Osteoblast (primary cell): ENCODE measurements at places on chromosomes 1 and 21. TPM values are rescaled to one million over a fixed set of nuclear protein-coding genes. Genes with fewer than 3 reads are reported as not detected.

DNA sequence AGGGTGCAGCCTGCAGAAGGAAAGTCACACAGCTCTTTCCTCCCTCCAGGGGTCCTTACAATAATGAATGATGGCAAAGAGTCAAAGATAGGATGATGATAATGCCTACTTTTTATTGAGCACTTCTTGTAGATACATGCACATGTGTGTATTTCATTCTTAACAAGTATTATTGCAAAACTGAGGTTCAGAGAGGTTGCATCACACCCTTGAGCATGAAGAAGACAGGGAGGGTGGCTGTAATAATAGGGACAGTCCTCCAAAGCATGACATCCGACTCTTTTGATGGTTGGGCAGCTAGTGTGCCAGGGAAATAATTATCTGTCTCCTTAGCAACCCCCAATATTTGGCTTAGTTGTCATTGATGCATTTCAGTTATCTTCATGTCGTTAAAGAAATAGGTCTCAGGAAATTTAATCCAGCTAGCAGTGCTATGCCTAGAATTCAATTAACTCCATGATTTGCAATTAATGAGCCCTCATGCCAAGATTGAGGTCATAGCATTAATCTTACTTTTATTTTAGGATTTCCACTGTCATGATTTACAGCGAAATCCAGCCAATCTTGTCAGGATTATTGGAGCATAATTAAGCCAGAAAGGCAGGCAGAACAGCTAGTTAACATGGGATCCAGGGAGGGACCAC lies 35.0 kb downstream of the DNAJC6 start:
- no peak overlapping the region for H3K27ac ChIP-seq
- H3K4me1 ChIP-seq: peaks cover 5% of the 10 kb centered on the region
- no peaks in the 10 kb centered on the region for H3K27me3 ChIP-seq
- no peak overlapping the region for H3K4me3 ChIP-seq

LDLRAD2 gene
- not detected in 2 replicates for total RNA-seq

- H3K4me3 ChIP-seq: no peak overlapping the region
- no peaks in the 10 kb centered on the region for H3K27me3 ChIP-seq
- no peaks in the 10 kb centered on the region for H3K4me1 ChIP-seq
Measured at GRCh38 chr21:42568866-42569731, 55.4 kb downstream of the SLC37A1 start.

PAQR6 gene
- total RNA-seq: 0.36 and 0.59 TPM in 2 replicates

GRCh38 chr1:51093581-51093980 lies 8.4 kb upstream of the C1orf185 start:
- no peak for DNase-seq
- H3K27me3 ChIP-seq: peaks cover 14% of the 10 kb centered on the region
- H3K4me3 ChIP-seq: no peak overlapping the region
- H3K4me1 ChIP-seq: no peaks in the 10 kb centered on the region
- H3K27ac ChIP-seq: no peak overlapping the region
- H3K36me3 ChIP-seq: no peaks in the 10 kb centered on the region

SSBP3 gene
- total RNA-seq: 14.5 and 18.3 TPM in 2 replicates
